Stimulated activated CD8-positive, alpha-beta memory T cell treated with anti-CD3 and anti-CD28 coated beads, Interleukin-15, amount 100 ng/mL, for 1 hour (primary cell): ENCODE measurements at places on chromosomes 16 and 17.
A peak's percentile ranks its signal among the peaks of the same experiment; 100 is the strongest.

DNA sequence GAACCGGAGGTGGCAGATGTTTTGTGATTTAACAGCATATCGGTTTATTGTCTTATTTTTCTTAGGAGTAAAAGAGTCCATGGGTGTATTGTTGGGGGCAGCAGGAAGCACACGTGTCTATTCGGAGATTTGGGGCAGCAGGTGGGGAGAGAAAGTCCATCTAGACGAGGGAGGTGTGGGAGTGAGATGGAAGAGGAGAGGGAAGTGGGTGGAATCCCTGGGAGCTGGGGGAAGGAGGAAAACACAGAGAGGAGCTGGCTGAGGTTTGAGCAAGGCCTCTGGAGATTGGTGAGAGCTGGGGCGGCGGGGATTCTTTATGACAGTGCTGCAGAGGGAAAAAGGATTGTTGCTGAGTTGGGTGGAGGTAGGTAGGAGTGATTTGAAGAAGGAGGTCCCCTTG lies 72.1 kb downstream of the PRKCB start:
- no peak for DNase-seq

GRCh38 chr16:77330332-77331042 lies 104.3 kb downstream of the ADAMTS18 start:
- no peak for DNase-seq

DNA sequence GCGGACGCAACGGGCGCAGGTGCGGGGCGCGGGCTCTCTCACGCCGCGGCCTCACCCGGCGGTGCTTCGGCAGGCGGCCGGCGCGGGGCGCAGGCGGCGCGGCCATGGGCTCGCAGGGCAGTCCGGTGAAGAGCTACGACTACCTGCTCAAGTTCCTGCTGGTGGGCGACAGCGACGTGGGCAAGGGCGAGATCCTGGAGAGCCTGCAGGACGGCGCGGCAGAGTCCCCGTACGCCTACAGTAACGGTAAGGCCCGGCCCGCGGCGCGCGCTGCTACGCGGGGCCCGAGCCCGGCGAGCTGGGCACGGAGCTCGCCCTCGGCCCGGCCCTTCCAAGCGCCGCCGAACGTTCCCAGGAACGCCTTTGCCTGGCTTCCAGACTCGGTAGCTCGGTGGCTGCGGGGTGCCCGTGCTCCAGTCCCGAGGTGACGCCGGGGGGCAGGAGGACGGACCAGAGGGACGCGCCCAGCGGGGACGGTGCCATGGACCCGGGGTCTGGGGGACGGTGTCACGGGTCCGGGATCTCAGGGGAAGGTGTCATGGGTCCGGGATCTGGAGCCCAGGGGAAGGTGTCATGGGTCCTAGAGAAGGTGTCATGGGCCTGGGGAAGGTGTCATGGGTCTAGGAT lies 435 bp downstream of the RAB40C start:
- DNase-seq, result no peak

GRCh38 chr17:64067657-64068056 lies 47.2 kb upstream of the ICAM2 start:
- no peak for DNase-seq

- DNase-seq, result peak; percentile 38
Observed at GRCh38 chr17:45270828-45271418, 9.0 kb upstream of the SPATA32 start.
